Coronary artery (tissue), 2 donors: ENCODE measurements at places on chromosomes 2 and 18.

GRCh38 chr2:240811346-240812300, 8.4 kb downstream of the KIF1A start:
- peak; percentile 56 for DNase-seq

- DNase-seq: no peak
These were observed 16.6 kb downstream of the RBMS1 start for GRCh38 chr2:160477032-160477431.

GRCh38 chr2:219525533-219526232, 11.4 kb downstream of the ASIC4 start:
- DNase-seq: no peak

DNA sequence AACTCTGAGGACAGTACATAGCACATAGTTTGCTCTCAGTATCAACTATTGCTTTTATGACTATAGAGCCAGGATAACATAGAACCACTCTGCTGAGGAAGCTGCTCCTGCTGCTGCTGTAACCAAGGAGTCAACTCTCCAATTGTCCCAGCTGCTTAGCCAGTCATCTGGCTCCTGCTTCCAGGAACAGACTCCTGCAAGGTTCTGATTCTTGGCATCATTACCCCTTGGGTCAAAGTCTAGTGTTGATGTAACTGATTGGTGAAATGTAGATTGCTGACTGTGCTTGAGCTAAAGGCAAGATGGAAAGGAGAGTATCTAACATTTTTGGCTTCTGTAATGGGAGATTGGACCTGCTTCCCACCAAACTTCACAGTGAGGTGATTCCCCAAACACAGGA, 261.9 kb upstream of the FSHR start:
- DNase-seq: no peak

- no peak for DNase-seq
These were observed 642 bp upstream of the SRSF7 start for GRCh38 chr2:38751596-38752410.

GRCh38 chr2:74045454-74045853, 60.7 kb downstream of the TET3 start:
- no peak for DNase-seq

- peak; percentile 19 for DNase-seq
These were observed 13.3 kb downstream of the SLC66A2 start for GRCh38 chr18:79938196-79938595.

DNA sequence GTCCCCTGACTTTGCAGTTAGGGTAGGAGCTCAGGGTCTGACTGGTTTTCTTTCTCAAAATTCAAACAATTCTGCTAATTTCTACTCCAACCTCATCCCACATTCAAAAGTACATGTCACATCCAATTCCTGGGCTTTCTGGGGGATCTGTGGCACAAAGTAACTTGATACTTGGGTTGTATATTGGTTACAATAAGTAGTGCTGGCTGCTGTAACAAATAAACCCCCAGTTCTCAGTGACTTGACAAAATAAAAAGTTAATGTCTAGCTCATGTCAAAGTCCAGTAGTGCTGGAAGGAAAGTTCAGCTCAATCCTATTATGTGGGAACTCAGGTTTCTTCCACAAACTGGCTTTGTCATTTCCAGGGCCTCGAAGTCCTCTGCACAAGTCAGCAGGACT, 23.1 kb downstream of the LGALSL start:
- DNase-seq: no peak
